NCI-H524 (cell line): ENCODE measurements at places on chromosomes 2 and 18.
A peak's percentile ranks its signal among the peaks of the same experiment; 100 is the strongest.

DNA sequence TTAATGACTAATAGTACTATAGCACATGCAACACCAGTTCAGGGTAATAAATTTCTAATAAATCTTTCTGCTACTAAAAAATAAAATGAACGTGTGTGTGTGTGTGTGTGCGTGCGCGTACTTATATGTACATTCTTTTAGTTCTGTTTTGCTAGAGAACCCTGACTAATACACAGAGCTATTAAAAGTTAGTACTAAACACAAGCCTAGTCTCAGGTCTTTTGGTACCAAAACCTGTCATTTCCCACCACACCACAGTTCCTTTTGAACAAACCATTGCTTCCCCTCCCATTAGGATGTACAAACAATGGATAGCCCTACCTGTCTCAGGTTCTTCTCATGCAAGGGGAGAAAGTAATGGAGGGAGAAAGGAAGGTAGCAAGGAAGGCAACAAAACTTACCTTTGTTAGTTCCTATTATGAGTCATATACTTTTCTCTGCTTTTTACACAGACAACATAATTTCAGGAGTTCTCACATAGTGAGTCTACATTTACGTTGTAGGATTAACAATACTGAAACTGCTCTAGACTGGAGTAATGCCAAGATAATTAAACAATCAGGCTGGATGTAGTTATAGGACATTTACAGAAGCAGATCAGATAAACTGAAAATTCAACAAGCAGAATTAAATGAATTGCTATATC is 427.2 kb downstream of the KCNJ3 start:
- no peak for DNase-seq

GRCh38 chr18:51659781-51660180 is 462.3 kb upstream of the MEX3C start:
- DNase-seq = peak; percentile 69

DNA sequence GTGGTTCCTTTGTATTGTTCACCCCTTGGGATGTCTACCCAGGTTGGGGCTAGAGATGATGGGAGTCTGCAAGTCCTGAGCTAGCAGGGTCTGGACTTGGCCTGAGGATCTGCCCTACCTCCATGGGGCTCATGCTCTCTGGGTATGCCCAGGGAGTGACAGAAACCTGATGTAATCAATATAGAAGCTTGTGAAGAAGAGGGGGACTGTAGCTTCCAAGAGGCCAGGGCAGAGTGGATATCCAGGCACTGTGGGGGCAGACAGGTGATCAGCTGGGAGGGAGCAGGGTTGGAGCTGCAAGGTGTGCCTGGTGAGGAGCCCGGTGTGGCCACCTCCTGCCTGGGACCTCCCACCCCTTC is 164.2 kb downstream of the CTIF start:
- no peak for DNase-seq

DNA sequence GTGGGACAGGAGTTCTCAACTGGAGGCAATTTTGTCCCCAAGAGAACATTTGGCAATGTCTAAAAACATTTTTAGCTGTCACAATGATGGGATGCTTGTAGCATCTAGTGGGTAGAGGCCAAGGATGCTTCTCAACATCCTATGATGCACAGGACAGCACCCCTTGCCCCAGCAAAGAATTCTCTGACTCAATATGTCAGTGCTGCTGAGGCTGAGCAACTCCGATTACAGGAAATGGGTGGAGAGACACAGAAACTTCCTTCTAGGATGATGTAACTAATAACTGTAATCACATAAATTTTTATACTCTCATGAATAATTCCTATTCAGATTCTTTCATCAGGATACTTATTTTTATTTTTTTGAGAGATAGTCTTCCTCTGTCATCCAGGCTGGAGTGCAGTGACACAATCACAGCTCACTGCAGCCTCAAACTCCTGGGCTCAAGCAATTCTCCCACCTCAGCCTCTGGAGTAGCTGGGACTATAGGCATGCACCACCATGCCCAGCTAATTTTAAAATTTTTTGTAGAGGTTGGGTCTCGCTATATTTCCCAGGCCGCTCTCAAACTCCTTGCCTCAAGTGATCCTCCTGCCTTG is 120.3 kb upstream of the ACAA2 start:
- no peak for DNase-seq

- no peak for DNase-seq
Measured at GRCh38 chr2:177830881-177831386, 241.6 kb downstream of the PDE11A start.
